Cortex of kidney (tissue), 1 donor: ENCODE measurements at places on chromosomes 7 and 10.

DNA sequence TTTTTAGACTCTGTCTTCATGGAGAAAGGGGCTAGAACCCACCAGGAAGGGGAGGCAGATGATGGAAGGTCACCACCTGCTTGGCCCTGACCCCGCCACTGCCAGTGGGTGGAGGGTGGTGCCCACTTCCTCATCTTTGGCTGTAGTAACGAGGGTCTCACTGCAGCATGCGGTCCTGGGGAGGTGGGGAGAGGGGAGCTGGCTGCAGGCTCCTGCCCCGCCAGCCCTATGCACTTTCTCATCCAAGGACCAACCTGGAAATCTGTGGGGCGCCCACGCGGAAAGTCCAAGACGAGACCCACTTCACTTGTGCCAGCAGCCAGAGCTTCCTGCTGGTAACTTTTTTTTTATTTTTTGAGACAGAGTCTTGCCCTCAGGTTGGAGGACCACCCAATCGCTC, 101.0 kb downstream of the CUX1 start:
- no peak for DNase-seq

DNA sequence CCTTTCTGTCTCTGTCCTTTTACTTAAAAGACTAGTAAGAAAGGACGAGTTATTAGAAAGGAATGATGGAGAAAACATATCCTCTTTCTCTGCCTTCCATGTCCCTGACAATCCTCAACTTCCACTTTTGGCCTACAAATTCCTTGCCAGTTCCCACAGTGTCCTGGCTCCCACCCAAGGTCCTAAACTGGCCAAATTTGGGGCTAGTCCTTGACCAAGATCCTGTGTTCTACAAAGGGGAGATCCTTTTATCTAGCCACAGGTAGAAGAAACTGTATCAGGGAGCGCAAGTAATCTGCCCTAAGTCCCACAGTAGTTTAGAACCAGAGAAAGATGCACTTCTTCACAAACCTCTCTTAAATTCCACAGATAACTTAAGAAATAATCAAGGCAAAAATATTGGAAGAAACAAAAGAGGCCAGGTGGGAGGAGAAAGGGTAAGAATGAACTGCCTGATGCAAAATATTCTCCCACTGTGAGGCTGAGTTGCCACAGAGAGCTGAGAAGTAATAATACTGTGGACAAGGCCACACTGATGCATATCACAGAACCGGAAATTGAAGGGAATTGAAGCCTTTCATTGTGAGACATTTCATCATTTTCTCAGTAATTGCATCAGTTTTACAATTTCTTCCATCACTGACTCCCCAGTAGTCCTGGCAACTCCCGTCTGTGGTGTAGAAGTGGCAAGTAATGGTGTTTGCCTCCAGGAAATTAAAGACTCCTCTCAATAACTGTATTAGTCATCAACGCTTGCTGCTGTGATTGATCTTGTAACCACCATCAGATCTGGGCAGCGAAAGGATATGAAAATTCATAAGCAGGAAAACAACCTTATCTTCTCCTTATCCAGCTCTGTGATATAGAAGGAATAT, 47.2 kb downstream of the DNAJC12 start:
- no peak for DNase-seq

- DNase-seq = no peak
Measured at GRCh38 chr10:14016011-14016536, 314.6 kb downstream of the FRMD4A start.

GRCh38 chr7:4888161-4888560, 4.6 kb upstream of the RADIL start:
- no peak for DNase-seq

DNA sequence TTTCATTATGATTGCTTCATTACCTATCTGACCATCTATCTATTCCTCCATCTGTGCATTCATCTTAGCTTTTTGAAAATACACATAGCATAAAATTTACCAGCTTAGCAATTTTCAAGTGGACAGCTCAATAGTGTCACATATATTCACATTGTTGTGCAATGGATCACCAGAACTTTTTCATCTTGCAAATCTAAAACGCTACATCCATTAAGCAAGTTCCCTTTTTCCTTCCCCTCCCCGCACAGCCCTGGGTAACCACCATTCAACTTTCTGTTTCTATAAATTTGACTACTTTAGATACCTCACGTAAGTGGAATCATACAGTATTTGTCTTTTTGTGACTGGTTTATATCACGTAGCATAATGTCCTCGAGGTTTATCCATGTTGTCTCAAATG, 78.0 kb upstream of the ADRB1 start:
- no peak for DNase-seq

GRCh38 chr7:54426406-54426805, 115.8 kb upstream of the VSTM2A start:
- DNase-seq = no peak

DNA sequence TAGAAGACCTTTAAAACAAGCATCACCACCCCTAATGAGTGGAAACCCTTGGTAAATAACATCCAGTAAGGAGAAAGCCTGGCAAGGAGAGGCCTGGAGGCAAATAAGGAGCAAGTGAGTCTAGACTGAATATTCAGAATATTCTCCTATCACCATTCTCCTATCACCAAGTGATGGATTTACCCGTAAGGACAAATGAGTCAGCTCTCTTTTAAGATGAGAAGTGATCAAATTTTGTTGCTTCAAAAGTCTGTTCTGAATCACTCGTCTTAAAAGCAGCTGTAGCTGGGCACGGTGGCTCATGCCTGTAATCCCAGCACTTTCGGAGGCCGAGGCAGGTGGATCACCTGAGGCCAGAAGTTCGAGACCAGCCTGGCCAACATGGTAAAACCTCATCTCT, 28.4 kb downstream of the KIAA1549 start:
- no peak for DNase-seq

DNA sequence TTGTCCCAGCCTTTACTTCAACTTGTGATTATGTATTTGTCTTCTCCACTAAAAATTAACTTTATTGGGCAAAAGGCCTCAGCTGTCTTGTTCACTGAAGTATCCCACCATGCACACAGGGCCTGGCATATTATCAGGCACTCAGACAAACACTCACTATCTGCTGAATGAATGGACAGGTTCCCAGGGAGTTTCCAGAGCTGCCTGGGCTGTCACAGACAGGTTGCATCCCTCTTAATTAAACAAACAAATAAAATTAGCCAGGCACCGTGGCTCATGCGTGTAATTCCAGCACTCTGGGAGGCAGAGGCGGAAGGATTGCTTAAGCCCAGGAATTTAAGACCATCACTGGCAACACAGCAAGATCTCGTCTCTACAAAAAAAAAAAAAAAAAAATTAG, 1.5 kb upstream of the TSPAN14 start:
- no peak for DNase-seq

- no peak for DNase-seq
Measured at GRCh38 chr10:28971764-28972163, 294.4 kb downstream of the BAMBI start.

DNA sequence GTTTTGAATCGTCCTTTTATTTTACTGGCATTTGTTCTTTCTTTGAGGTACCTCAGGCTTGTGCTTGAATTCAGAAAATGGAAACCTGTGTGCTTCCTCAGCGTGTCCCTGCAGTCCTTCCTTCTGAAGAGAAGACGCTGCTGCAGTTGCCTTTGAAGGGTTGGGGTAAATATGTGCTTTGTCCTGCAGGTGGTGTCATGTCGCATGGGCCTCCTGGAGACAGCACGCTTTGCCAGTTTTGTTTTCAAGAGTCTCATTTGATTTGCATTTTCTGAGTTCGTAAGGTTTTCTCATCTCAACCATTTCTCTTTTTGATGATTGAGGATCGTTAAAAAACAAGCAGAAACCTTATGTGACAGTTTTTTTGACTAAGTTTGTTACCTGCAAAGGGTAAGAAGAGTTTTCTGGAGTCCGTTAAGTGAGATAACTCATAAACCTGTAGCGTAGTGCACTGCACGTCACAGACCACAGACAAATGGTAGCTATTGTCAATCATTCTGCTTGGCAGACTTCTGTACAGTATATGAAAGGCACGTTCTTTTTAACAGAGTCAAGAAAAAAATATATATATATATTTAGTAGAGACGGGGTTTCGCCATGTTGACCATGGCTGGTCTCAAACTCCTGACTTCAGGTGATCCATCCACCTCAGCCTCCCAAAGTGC, 57.0 kb downstream of the CDC123 start:
- DNase-seq = no peak

DNA sequence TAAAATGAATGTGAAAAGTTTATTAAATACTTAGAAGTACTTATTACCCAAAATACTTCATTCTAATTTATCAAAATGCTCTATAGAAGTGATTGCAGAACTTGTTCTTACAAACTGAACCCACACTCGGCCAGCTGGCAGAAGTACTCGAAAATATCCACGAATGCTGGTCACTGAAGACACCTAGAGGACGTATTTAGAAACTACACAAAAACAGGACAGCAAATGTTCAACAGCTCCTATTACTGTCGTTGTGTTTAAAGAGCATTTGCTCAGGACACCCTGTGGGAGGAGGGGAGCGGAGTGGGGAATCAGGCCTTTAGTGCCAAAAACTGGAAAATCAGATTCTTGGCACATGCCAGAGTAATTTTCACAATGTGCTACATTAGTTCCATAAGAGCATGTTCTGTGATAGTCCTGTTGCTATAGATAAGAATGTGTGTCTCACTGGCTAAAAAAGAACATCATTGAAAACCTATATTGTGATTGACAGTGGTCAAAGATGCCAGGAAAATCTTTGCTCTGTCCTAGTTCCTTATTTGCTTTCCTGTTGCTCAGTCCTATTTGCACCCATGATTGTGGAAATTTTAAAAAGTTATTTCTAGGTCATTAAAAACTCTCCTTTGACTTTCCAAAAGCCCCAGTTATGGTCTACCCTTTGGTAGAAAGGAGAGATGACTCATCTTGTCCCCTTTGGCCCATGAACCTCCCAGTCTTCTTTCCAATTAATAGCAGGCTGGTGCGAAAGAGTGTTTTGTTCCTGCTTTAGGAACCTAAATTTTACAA, 49.0 kb upstream of the NRBF2 start:
- no peak for DNase-seq

- DNase-seq = no peak
Measured at GRCh38 chr7:35648367-35648766, 46.6 kb downstream of the HERPUD2 start.

- no peak for DNase-seq
Measured at GRCh38 chr7:44772867-44773266, 23.6 kb upstream of the PPIA start.
